Activated T-cell treated with anti-CD3 and anti-CD28 coated beads for 4 hours (primary cell): ENCODE measurements at places on chromosomes 7 and 10.

- no peak for DNase-seq
These were observed 61.8 kb upstream of the EEPD1 start for GRCh38 chr7:36090976-36091873.

GRCh38 chr10:34719746-34720145 lies 95.3 kb downstream of the PARD3 start:
- DNase-seq: no peak

DNA sequence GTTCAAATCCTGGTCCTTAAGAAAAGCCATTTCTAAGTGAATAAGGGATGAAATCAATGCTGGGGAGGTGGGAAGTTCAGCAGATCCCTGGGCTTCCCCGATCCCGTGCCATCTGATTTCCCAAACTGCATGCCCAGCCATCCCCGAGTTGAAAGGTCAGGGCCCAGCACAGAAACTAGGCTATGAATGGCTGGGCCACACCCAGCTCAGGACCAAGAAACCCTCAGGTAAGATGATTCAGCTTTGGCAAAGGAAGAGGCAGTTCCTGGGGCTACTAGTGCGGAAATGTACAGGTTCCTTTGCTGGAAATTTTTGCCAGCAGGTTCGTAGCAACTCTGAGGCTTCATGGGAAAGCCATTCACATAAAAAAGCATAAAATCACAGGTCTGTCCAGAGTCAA lies 182.7 kb downstream of the FAM107B start:
- DNase-seq: no peak

GRCh38 chr7:149885191-149886017 lies 11.6 kb downstream of the ATP6V0E2 start:
- no peak for DNase-seq

DNA sequence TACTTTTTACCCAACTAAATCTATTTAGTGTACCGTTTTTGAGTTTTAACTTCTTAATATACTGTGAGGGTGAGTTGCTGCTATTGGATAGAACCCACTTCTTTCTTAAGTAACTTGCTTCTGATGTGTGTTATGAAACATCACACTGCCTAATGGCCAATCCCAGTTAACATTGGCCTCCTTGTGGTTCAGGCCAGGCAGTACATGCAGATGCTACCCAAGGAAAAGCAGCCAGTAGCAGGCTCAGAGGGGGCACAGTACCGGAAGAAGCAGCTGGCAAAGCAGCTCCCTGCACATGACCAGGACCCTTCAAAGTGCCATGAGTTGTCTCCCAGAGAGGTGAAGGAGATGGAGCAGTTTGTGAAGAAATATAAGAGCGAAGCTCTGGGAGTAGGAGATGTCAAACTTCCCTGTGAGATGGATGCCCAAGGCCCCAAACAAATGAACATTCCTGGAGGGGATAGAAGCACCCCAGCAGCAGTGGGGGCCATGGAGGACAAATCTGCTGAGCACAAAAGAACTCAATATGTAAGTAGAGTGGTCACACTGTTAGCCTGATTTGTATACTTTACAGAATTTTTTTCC lies 39.7 kb downstream of the TES start:
- DNase-seq: no peak

DNA sequence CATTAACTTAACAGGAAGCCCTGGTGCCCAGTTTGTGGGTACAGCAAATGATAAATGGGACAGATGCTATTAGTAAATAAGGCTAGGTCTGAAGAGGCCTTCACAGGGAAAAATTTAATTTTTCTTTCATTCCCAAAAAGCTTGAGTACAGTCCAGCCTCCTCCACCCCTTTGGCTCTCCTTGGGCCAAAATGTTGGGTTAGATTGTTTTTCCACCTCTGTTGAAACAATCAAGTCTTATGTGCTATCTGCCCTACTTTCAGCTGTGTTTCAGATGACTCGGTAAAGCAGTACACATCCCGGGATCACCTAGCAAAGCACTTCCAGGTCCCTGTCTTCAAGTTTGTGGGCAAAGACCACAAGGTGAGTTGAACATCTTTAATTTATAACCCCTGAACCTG lies 24.3 kb downstream of the PLA2G12B start:
- DNase-seq: no peak

DNA sequence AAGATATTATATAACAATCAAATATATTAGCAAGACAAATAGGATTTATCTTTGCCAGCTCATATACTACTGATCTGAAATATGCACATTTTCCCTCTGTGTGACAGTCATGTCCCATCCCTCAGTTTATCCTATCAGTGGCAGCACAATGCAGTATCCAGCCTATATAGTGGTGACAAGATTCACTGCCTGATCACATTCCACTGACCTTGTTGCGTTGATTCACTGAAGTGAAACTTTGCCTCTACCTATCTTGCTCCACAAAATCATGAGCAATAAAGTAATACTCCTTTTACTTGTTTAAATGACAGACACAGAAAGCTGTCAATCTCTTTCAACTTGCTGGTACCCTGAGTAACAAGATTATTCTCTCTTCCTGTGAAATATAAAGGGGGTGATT lies 6.3 kb downstream of the PSMA2 start:
- no peak for DNase-seq

- DNase-seq: no peak
These were observed 238.0 kb downstream of the EBF3 start for GRCh38 chr10:129725890-129726631.

GRCh38 chr7:50684713-50685075 lies 98.0 kb downstream of the GRB10 start:
- DNase-seq: no peak

GRCh38 chr7:37665352-37666022 lies 18.1 kb upstream of the GPR141 start:
- DNase-seq: no peak

GRCh38 chr10:124711145-124711544 lies 33.0 kb downstream of the FAM53B start:
- no peak for DNase-seq

DNA sequence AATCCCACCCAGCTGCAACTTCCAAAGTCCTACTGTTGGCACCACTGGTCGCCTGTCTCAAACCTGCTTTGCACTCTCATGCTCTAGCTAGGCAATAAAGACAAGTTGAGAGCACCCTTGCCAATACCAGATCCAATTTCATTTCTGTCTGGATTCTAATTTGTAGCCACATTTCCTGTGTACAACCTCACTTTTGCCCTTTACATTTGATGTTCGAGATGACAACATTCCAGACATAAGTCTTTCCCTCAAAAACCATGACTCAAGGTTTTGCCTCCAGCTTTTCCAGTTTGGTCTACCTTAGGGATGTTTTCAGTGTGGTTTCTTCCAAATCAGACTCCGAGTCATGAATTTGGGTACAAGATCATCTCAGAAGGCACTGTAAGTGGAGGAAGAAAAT lies 309.0 kb downstream of the GPAM start:
- no peak for DNase-seq

DNA sequence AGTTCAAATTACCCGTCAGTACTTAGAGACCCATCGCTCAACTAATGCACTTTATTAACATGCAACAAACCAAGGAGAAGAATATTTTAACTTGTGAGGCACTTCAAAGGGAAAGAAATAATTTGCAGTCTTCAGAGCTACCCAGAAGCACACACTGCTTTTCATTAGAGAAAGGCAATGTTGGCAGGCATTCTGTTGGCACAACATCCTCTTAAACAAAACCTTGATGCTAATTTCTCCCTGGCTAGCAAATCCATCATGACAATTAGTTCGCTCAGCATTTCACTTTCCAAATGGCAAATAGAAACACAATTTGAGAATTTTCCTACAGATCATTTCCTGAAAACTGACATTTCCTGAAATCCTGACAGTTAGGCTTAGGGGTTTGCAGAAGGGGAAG lies 155.6 kb upstream of the FAM13C start:
- no peak for DNase-seq

DNA sequence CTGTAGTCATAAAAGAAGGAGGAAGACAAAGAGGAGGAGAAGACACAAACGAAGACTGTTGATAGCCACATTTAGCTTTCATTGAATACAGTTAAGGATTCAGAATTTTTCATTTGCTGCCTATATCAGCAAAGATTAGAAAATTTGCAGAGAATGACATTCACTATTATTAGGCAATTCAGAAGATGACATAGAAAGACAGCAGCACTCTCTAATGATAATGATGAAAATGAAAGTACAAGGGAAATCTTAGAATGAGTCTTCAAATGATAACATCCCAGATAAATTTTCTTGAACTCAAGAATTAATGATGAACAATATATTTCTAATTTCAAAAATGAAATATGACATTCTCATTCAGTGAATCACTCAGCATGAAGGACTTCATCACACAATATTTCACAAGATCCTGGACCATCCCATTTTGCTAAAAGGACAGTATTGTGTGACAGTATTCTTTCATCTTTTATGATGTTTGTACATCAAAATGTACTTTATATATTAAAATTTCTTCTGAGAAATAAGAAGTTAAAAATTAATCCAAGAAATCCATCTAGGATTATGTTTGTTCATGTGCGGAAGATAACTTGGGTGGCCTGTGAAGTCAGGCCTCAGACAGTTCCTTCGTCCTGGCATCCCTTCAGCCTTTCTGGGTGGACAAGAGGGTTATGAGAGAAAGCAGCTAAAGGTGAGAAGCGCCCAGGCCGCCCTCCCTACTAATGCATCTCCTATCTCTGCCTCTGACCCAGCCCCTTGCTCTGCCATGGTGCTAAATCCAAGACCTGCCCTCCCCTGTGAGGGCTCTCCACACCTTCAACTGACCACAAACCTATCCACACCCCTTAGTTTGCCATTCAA lies 47.4 kb upstream of the CAMK2B start:
- DNase-seq: no peak

- no peak for DNase-seq
These were observed 30.8 kb upstream of the NRP1 start for GRCh38 chr10:33365301-33365700.

DNA sequence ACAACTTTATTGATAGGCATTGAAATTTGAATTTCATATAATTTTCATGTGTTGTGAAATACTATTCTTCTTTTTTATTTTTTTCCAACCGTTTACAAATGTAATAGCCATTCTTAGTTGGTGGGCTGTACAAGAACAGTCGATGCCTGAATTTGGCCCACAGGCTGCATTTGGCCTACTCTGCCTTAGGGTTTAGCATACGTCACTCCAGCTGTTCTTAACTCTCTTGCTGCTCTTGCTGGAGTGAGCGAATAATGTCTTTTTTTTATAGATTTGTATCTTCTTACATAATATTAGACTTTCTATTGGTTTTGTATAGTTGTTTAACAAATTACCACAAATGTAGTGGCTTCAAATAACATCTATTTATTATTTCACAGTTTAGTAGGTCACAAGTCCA lies 163.4 kb upstream of the MKI67 start:
- DNase-seq: no peak
